ENCODE measurements at places on chromosomes 3 and 15.

- no peak for DNase-seq
Measured at GRCh38 chr3:53346514-53346913, 829 bp downstream of the DCP1A start.

DNA sequence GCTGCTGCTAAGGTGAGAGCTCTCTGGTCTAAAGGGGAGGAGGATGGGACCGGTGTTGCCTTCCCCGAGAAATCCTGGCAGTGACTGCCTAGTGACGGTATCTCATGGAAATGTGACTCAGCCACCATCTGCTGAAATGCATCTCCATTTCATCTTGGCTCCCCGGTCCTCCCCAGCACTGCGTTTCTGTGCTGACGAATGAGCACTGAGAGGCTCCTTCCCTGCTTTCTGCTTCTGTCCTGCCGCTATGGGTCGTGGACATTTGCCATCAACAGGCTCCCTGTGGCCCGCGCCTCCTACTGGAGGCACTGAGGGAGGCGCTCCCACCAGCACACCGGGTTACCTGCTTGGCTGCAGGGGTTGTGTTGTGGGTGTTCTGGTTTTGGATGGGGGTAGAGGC is 13.5 kb upstream of the SEC13 start:
- DNase-seq = no peak

DNA sequence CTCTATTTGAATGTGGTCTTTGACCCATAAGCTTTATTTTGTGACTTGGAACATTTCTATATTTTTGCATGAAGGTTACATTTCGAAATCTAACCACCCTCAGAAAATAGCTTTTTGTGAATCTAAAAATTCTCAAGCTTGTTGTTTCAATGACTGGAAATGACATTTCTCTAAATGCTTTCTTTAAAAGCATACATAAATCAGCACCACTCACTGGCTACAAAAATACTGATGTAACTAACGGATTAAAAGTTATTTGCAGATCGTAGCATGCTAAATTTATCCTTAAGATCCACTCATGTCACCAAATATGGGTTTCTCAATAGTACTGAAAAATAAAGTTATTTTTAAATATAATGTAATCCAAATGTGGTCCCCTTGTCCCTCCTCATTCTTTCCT is 55.2 kb upstream of the ACAN start:
- no peak for DNase-seq

DNA sequence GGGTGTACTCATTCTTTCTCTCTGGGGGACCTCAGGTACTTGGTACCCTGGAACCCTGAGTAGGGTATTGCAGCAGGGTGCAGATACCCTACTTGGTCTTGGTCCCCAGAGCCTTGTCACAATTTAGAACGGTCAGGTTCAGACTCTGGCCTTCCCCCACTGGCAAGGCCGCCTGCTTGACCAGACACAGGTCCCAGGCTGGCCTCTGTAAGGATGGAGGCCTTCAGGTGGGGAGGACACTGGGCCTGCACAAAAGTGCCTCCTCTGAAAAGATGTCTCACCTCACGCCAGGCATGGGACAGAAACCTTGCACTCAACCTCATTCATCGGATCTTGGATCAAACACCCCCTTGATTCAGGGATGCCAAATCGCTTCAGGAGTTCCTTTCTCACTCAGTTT is 158.4 kb downstream of the KLF13 start:
- DNase-seq = no peak

DNA sequence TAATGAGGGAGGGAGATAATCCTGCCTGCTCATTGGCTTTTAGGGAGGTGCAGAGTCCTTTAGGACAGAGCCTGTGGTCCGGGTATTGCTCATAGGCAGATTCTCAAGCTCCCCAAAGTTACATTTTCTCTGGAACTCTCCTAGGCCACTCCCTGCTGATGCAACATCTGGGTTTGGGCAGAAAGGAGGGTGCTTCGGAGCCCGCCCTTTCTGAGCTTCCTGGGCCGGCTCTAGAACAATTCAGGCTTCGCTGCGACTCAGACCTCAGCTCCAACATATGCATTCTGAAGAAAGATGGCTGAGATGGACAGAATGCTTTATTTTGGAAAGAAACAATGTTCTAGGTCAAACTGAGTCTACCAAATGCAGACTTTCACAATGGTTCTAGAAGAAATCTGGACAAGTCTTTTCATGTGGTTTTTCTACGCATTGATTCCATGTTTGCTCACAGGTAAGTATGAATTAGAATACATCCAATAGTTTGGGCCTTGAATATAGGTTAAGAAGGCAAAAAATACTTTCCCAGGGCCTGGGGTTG is at the start of gene IL20RB:
Gene IL20RB, plus strand, starts transcription at position 233 of the 538 bp plus-strand sequence. Its CDS starts 131 bp downstream, at position 364.
- DNase-seq = no peak

GRCh38 chr15:48541341-48542278 is 103.9 kb downstream of the FBN1 start:
- DNase-seq = no peak

DNA sequence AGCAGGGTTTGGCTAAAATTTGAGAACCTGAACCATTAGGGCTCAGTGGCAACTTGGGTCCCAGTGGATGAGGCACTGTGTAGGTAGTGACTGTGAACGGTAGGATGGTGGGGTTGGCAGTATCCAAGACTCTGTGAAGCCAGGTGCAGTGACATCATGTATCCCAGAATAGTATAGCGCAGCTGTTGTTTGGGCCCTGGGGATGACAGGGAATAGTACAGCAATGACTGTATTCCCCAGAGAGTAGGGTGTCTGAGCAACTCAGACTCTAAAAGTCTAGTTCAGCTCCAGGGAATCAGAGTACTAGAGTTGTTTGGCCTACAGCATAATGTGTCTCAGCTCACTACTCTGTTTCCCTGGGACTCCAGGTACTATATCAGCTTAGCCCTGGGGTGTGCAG is 20.7 kb upstream of the PPP2R3A start:
- DNase-seq = no peak

- DNase-seq = no peak
Measured at GRCh38 chr3:116367761-116368395, 77.4 kb downstream of the LSAMP start.

DNA sequence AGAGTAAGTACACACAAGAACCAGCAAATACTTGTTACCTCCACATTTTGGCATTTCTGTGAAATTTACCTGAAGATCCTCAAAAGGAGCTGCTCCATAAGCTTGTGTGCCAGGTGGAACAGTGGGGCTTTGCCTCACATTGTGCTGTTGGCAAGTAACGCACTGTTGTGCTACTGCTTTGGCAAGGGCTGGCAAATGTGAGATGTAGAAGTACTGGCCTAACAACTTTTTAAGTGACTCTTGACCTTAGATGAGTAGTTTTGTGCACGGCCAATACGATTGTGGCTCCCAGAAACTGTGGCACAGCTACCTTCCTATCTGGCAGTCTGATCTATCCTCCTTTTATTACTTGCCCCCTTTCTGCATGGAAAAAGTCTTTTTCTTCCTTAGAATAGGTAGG is 337.0 kb downstream of the KCNH8 start:
- no peak for DNase-seq

DNA sequence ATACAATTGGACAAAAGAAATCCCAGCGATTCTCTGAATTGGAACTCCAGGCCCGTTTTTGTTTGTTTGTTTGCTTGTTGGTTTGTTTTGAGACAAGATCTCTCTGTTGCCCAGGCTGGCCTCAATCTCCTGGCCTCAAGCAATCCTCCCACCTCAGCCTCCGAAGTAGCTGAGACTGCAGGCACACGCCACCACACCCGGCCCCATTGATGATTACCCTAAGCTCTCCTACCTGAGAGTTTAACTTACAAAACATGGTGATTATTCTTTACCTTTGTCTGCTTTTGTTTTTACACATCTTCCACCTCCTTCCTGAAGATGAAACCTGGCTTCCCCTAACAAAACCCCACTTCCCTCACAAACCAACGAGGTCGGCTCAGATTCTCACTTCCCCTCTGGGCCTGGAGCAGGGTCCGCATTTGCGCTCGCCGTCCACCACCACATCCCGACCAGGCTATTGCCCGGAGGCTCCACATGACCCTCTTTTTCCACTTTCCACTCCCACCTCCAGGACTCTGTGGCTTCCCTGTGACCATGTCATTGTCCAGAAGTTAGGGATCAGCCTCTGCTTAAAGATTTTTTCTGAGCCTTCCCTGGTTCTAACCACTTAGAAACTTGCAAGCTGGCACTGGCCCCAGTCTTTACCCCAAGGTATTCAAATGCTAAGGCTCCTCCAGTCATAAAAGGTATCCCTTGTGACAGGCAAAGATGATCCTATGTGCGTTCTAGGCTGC is 14.8 kb downstream of the KLHL6 start:
- no peak for DNase-seq

GRCh38 chr15:40982855-40983254 is 29.6 kb downstream of the CHAC1 start:
- DNase-seq = no peak

DNA sequence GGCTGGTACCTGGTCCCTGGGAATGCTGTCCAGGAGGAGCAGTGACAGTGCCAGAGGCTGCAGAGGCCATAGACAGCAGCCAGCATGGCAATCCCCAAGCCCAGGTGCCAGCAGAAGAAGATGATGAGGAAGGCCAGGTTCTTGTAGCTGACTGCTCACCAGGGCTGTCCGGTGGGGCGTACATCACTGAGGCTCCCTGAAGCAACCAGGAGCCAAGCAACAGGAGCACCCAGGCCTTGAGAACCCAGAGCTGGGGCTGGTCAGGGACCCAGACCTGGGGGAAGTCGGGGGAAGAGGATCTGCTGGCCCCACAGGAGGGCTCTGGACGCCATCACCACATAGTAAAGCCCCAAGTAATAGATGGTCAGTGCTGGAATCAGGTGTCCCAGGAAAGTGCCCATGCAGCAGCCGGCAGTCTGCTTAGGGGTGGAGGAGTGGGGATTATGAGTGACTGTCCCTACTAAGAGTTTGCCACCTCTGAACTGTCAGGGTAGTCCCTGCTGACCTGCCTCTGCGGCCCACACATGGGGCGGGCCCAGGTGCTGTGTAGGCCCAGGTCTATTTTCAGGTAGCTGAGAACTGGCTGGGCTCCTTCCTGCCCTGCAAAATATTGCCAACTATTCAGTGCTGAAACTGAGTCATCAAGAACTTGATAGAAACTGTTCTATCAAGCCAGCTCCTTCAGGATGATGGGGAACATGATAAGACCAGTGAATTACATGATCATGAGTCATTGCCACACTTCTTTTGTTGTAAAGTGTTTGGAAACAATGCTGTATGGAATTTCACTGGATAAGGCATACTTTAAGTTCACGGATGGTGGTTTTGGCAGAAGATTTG is 68.7 kb downstream of the CHRD start:
- no peak for DNase-seq

DNA sequence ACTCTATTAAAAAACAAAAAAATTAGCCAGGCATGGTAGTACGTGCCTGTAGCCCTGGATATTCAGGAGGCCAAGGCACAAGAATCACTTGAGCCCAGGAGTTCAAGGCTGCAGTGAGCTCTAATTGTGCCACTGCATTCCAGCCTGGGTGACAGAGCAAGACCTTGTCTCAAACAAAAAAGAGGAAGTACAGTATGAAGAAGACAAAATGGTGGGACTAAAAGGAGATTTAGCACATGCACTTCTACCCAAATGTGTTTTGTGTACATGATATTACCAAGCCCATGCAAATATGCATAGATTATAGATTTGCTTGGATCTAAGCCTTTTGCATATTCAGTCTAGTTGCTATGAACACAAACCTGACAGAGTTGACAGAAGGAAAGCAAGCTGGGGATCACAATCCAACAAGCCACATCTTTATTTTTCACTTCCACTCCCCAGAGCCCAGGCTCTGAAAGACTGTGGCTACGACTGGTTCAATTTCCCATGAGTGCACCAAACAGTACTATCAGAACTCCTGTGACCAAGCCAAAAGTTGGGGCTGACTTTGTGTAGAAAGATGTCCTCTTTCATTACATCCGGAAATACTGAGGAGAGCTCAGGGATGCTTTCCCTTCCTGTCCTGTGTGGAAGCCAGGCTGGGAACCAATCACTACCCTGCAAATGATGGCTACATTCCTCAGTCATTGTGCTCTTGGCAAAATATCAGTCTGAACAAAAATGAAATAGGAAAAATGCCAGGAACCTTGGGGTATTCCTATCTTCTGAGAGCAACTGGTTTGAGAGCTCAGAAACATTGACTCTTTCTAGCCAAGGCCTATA is 49.4 kb downstream of the TGM4 start:
- no peak for DNase-seq

DNA sequence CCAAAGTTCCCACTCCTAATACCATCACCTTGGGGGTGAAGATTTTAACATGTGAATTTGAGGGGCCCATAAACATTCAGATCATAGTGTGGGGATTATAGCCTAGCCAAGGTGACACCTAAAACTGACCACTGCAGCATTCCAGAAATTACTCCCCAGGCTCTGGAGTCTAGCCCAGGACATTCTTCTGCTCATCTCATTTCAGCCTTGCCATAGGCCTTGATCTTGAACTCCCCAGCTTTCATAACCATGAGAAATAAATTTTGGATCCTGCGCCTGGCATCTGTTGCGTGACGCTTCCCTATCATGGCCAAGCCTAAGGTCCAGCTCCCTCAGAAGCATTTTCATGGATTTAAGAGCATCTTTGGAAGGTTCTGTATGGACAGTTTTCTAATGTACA is 502.9 kb upstream of the THBS1 start:
- no peak for DNase-seq

DNA sequence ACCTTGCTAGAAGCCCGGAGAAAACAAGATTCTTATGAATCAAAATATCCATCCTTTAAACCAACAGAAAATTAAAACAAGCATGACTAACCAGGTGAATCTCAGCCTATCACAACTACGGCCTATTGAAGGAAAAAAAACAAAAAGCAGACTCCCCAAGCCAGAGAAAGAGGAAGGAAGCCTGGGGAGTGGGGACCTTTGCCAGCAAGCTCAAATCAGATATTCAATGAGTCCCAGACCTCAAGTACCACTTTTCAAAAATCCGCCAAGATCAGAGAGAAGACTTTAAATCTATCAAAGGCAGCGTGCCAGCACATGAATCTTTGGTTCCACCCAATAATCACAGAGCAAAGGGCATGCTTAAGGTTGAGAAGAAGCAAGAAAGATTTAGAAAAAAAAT is 253.8 kb downstream of the NTRK3 start:
- DNase-seq = no peak

DNA sequence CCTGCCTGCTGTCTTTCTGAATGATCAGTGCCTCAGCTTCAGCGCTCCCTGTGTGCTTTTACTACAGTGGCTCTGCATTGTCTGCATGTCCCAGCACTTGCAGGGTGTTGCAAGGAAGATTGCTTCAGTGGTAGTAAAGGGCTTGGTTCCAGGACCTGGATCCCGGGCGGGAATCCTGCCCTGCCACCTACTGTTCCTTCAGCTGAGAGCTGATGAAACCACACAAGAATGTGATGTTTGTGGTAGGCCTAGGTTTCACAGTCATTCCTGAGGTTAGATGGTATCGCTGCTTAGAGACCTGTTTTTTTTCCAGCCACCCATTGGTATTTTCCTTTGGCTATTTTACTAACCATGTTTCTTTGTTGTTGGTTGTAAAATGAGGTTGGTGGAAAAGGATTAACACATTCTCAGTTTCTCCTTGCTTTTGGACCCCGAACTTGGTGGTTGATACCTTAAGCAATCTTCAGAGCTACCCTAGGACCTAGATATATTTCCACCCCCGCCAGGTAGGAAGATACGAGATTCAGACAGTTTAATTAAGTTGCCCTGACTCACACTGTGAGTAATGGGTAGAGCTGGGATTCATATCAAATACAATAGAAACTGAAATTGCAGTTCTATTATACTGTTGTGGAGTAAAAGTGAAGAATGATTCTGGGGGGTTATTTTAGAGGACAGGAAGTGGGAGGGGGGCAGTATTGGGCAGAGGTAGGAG is 11.4 kb downstream of the GPR87 start:
- DNase-seq = peak; percentile 35

- no peak for DNase-seq
Measured at GRCh38 chr15:31502541-31503229, 176.1 kb downstream of the KLF13 start.
